ENCODE measurements at places on chromosomes 13 and 19. TPM values are rescaled to one million over a fixed set of nuclear protein-coding genes. Genes with fewer than 3 reads are reported as not detected.

- DNase-seq, result peak; percentile 8
Observed at GRCh38 chr13:109100705-109101304, 471.4 kb downstream of the MYO16 start.

GRCh38 chr13:41587490-41587889 lies 130.1 kb downstream of the RGCC start:
- DNase-seq, result no peak

DNA sequence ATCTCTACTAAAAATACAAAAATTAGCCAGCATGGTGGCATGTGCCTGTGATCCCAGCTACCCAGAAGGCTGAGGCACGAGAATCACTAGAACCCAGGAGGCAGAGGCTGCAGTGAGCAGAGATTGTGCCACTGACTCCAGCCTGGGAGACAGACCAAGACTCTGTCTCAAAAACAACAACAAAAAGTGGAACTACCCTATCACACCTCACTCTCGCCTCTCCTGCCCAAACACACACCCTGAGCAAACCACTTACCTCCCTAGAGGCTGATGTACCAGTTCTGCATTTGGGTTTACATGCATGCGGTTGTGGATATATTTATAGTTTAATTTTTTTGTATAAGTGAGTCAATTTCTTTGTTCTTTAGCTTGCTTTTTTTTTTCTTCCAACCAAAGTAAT lies 7.7 kb upstream of the PTOV1 start:
- no peak for DNase-seq

DNA sequence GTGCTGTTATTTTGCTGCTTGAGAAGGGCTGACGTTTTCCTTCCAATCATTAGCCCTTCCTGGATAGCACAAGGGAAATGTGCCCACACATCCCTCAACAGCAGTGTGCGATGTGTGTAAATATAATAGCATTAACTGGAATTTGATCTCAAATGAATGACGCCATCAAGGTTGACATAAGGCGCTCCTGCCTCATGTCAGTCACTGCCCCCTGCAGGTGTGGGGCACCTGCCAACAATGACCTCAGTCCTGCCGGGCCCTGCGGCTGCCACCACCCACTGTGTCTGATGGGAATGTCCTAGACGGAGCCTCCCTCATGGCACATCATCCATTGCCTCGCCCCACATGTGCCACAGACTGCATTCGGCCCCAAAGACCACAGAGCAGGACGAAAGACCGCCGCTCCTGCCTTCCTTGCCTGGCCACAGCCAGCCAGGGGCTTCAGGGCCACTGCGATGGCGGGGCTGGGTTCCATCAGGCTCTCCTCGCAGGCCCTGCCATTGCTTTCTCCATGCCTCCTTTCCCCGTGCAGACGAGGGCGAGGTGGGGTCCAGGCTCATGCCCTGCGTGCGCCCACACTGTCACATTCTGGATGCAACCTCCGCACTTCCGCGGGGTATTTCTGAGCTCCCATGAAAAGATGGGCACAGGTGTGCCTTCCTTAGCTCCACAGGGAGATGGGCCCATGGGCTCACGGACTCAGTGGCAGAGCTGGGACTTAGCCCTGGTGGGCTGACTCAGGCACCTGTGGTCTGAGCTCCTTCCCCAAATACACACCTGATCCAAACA lies 146.7 kb downstream of the SOX1 start:
- DNase-seq, result no peak

RFPL4A gene
- total RNA-seq, result not detected

VSTM2B gene
- total RNA-seq, result 12.3 TPM

WDR87 gene
- not detected for total RNA-seq

SIGLECL1 gene
- not detected for total RNA-seq
